ENCODE measurements at places on chromosomes 2 and 18.

GRCh38 chr18:27298214-27298804, 113.2 kb upstream of the CHST9 start:
- DNase-seq: no peak

DNA sequence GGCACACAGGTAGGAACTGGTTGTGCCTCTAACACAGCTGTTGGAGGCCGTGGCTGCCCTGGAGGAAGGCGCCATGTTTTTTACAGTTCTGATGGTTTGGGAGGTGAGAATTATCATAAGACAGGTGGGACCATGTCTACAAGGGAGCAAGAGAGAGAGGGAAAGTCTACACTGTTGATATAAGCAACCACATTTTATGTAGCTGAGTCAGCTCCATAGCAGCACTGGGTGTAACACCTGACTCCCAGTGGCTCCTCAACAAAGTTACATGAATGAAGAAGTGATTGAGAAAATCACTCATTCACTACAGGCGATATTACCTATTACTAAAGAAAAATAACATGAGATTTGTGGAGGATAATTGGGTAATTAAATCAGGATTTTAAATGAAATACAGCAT, 41.3 kb upstream of the ACAA2 start:
- DNase-seq: no peak

- no peak for DNase-seq
Measured at GRCh38 chr2:201171259-201171814, 11.6 kb upstream of the CASP10 start.

DNA sequence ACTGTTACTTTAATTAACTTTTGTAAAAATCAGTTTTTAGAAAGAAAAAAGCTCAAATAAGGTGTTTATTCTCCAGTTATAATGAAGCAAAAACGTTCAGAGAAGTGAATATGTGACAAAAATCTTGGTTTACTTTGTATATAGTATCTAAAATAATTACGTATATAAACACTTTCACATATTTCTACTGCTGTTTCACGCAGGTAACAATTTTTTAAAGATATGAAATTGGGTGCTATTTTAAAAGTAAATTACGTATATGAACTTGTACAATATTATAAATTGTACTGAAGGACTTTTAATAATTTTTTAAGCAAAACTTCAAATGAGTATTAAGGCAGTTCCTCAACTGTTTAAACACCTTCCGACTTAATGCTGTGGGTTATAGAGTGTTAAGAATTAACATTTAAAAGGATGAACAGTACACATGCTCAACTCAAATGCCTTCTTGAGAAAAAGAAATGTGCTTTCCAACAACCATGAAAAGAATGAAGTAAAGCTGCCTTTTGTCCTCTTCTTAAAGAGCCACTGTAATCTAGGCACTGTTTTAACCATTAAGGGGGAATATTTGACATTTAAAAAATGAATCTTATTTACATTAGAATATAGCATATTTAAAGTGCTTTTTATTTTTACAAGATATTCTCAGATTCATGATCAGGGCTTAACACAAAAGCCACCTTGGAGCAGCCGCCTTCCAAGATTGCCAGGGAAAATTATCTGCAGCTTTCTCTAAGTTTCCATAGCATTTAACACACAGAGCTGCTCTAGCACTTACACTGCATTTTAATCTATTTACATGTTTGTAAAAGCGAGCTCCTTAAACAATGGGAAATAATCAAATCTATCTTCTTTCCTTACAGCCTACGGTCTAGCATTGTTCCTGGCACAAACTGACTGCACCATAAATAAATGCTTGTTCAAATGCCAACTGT, 56.5 kb upstream of the CDKL4 start:
- no peak for DNase-seq

DNA sequence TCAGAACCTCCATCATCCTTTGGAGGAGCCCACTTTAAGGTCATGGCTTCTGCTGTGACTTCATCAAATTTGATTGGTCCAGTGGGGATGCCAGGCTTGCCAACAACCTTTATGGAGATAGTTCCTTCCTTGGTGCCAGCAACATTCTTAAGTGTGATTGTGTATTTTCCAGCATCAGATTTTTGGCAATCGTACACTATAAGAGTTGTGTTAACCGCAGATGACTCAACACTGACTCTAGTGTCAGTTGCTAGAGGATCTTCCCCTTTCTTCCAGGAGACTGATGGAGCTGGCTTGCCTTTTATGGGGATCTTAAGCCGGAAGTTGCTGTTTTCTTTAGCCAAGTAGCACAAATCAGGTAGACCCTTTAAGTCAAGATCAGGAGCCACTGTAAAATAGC, 98.7 kb downstream of the PLEKHA3 start:
- DNase-seq: peak; percentile 11

- no peak for DNase-seq
Measured at GRCh38 chr2:172408143-172408766, 19.1 kb upstream of the ITGA6 start.

All from HTR-8/SVneo (cell line).